COR-L47 (cell line): ENCODE measurements at places on chromosomes 2 and 18.
A peak's percentile ranks its signal among the peaks of the same experiment; 100 is the strongest.

GRCh38 chr2:239103125-239104098 is 255.5 kb downstream of the TWIST2 start:
- no peak for DNase-seq

- DNase-seq = no peak
Measured at GRCh38 chr2:168182550-168183249, 64.7 kb downstream of the STK39 start.

- DNase-seq = peak; percentile 55
Measured at GRCh38 chr18:711310-711656, 1.1 kb downstream of the ENOSF1 start.

DNA sequence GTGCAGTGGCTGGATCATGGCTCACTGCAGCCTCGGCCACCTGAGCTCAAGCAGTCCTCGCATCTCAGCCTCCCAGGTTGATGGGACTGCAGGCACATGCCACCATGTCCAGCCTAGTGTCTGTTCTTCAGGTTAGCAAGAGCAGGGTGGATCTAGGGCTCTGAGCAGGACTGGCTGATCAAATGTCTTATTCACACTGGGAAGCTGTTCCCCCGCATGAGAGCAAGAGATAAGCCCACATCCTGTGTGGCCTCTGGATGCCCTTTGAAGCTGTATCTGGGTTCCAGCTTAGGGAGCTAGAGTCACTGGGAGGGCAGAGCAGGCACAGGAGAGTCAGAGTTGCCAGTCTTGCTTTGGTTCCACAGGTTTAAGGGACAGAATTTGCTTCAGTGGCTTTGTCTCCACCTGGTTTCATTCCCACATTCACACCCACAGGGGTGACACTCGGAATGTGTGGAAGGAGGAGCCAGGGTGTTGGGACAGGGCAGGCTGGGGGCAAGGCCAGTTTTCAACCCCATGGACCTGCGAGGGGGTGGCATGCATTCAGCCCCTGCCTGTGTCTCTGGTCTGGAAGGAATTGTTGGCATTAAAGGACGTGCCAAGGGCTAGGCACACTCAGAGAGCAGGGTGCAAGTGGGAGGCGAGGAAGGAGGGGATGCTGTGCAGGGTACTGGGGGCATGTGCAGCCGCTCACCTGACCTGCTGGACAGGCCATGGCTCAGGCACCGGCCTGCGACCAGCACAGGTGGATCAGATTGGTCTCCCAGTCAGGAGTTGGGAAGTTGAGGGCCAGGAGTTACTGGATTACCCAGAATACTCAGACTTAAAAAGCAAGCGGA is 24.5 kb downstream of the PTPN18 start:
- no peak for DNase-seq

- peak; percentile 10 for DNase-seq
Measured at GRCh38 chr2:182870227-182870626, 3.8 kb upstream of the FRZB start.

GRCh38 chr2:200695191-200695590 is 109.4 kb downstream of the AOX1 start:
- DNase-seq = no peak

DNA sequence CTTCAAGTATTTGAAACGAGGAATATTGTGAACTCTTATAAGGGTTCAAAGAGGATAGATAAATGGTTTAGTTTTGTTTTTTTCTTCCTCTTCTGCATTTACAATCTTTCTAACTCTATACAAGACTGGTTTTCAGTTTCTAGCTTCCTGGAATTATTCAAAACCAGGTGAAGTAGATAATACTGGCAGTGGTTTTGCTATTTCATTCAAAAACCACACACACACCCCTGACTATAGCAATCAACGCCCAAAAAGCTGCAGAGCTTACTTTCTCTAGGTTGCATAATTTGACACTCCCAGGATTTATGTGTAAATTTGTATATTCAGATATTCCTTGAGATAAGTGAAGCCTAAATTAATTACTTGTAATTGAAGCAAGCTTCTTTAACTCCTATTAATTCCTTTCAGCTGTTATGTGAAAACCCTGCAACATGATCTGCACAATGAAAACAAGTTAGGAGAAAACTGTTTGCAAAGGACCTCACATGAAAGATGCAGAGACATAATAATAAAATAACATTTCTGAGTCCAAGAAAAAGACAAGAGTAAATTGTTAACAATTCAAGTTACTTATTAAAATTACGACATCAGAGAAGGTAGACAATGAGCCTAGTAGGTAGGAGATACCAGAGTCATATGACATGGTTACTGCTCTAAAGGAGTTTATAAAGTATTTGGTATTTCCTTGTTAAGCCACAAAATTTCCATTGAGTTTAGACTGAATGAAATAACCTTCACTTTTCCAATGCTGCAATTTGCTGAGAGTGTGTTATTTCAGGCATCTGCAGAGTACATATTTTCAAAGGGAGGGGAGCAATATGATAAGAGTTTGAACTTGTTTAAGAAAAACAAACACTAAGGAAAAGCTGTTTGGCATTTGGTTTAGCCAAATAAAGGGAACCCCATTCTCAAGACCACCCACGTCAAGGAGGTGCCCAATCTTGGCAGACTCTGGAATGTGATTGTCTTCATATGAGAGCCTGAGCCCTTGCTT is 1.6 kb upstream of the NFE2L2 start:
- DNase-seq = no peak

- no peak for DNase-seq
Measured at GRCh38 chr2:54579682-54580620, 123.8 kb downstream of the SPTBN1 start.

DNA sequence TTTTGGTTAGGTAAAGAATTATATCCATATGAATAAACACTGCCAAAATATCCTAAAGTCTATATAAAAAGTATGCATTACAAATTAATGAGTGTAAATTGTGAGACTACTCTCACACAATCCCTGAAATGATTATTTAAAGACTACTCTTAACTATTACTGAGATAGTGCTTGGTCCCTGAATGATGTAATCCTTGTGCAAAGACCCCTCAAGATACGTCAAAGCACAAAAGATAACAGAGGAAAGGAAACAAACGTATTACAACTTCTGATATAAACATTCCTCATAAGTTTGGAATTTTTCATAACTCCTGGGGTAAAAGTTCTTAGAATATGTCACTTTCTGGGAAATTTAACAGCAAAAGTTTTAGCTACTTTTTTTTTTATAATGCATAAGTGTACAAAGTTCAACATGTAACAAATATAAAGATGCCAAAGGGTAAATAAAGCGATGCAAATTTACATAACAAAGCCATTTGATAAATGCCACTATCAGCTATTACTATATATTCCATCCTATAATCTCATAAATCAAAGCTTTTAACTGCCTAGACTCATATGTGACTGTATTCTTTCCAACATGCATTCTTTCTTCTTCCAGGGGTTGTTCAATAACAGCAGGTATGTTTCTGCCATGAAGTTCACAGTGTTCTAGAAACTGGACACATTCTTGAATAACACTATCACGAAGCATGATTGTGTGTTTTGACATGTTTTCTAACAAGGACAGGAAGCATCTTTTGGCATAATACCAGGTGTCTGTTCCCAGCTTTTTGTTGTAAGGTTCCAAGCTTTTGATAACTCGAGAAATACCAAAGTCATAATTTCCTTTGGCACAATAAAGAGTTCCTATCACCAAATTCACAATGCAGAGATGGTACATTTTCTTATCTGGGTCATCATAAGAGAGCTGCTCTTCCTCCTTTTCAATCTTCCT is 158.0 kb downstream of the AGPS start:
- DNase-seq = no peak

DNA sequence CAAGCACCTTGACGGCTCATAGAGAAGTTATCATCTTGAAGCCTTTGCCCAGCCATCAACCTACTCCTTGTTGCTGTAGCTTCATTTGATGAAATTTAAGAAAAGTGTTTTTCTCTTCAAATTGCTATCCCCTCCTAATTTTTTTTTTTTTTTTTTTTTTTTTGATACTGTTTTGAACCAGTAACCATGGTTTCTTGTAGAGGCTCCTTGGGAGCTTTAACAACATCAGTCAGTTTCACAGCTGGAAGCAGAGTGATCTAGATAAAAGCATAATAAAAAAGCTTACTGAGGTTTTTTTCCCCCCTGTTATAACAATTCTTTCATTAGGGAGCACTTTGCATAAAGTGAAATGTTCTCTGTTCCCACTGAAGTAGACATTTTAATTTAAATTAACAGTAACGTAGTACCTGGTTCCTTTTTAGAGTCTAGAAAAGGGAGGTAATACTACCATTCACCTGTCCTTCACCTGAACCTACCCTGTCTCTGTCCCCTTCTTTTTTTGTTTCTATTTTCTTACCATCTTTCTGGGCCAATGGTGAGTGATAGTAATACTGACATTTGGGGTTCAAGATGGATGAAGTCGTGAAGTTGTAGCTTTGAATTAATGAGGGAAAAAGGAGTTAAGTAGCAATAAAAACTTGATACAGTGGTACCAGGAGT is 101.5 kb downstream of the NCOA1 start:
- DNase-seq = no peak

- no peak for DNase-seq
Measured at GRCh38 chr18:48335829-48336228, 73.4 kb downstream of the ZBTB7C start.

DNA sequence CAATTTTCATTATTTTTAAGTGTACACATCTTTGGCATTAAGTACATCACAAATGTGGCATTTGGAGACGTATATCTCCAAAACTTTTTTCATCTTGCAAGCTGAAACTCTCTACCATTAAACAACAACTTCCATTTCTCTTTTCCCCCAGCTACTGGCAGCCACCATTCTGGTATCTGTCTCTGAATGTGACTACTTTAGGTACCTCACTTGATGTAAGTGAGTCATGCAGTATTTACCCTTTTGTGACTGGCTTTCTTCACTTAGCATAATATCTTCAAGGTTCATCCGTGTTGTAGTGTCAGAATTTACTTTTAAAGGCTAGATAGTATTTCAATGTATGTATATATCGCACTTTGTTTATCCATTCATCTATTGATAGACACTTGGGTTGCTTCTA is 17.0 kb downstream of the BABAM2 start:
- no peak for DNase-seq
